Right hindlimb (tissue), 1 donor: ENCODE measurements at places on chromosomes 16 and 17.

- DNase-seq = peak; percentile 65
Measured at GRCh38 chr16:70730031-70730430, 44.2 kb upstream of the MTSS2 start.

GRCh38 chr16:85789773-85790172 is 9.6 kb downstream of the EMC8 start:
- no peak for DNase-seq

GRCh38 chr17:14019186-14019956 is 49.9 kb upstream of the COX10 start:
- no peak for DNase-seq

GRCh38 chr16:58196898-58197313 is 1.0 kb downstream of the CSNK2A2 start:
- DNase-seq = no peak

DNA sequence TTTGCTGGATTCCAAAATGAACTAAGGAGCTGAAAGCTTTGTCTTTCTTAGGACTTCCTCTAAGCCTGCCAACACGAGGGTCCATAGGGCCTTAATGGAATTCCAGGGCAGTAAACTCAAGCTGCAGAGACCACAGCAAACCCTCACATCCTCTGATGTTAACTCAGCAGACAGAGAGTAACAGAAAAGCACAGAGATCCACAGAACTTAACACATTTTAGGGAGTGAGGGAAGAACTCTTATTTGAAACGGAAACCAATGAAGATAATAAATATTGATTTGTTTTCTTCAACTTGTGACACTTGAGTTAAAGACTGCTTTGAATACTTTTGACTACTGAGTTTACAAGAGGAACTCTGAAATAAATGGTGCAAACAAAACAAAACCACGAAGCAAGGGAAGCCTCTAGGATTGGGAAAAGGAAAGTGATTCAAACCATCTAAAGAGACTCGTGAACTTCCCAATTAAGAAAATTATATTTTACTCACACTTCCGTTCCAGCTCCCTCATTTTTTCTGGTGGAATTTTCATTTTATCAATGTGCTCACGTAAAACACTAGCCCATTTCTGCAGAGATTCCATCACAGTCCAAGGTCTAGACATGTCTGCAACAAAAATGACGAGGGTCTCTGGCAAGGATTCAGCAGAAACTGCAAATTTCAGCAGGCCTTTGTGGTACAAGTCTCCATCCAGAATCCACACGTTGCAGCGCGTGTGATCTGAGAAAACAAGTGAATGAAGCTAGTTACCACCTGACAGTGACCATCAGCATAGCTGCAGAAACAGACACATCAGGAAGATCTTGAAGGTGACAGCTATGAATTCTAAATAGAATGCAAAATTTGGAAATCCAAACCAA is 9.2 kb downstream of the DYNC1LI2 start:
- peak; percentile 71 for DNase-seq

DNA sequence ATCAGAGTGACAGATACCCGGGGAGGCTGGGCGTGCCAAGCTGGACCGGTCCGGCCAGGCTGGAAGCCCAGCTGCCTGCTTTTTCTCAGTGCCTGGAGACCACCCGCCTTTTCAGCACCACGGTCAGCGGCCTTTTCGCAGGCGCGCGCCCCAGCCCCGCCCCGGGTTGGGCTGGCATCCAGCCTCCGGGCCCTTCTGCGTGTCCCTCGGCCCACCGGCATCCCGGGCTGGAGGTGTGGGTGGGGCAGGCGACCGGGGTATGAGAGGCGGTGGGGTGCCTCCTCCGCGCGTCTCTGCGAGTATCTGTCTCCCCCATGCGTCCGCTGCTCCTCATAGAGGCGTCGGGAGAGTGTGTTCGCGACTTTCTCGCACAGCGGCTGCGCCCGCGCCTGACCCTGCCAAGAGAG is 102.5 kb downstream of the MRM1 start:
- peak; percentile 69 for DNase-seq

DNA sequence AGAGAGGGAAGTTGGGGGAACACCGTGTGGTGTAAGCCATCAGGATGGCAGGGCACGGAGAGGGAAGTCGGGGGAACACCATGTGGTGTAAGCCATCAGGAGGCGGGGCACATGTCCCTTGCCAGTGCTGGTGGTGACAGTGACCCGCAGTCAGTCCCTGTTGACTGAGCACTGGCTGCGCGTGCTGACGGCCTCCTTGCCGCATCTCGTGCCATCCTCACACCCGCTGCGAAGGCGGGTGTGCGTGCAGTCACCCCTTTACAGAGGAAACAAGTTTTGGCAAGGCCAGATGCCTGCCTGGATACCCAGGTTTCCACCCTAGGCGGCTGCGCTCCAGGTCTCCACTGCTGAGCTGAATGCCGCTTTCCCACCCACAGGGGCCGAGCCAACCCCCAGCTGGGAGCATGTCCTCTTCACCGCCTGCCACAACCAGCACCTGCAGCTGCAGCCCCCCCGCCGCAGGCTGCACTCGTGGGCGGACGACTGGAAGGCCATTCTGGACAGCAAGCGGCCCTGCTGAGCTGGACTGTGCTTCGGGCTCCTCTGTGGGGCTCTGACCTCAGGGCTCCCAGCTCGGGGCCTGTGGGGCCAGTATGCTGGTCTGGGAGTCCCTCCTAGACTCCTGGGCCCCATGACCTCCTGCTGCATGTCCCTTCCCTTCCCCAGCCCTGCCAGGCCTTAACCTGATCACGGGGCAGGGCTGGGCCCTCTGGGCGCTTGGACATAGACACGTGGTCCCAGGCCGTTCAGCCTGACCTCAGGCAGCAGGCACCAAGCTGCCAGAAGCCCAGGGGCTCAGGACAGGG is 43.5 kb downstream of the NT5M start:
- DNase-seq = peak; percentile 19

GRCh38 chr16:57084257-57084770 is 8.1 kb upstream of the CPNE2 start:
- DNase-seq = peak; percentile 77

GRCh38 chr17:81651692-81652091 is 4.7 kb downstream of the PDE6G start:
- no peak for DNase-seq

GRCh38 chr16:7755347-7755882 is 422.8 kb downstream of the RBFOX1 start:
- no peak for DNase-seq

- peak; percentile 55 for DNase-seq
Measured at GRCh38 chr17:27247071-27247957, 46.6 kb upstream of the WSB1 start.

- DNase-seq = no peak
Measured at GRCh38 chr17:77410470-77410869, 269.7 kb downstream of the SEC14L1 start.

- no peak for DNase-seq
Measured at GRCh38 chr16:27764869-27765675, 215.1 kb downstream of the KATNIP start.

DNA sequence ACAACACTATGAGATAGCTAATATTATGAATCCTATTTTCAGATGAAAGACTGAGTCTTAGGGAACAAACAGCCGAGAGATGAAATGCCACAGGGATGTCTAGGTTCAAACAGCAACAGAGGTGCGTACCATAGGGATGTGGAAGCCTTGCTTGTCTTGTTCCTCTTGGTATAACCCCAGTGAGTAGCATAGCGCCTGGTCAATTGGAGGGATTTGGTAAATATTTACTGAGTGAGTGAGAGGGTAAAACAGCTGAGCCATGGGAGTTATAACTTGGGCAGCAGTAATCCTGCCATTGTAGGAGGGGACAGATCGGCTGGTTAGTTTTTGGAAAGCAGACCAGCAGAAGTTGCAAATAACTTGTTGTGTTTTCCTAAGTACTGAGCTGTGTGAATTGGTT is 80.2 kb downstream of the WWOX start:
- no peak for DNase-seq

- no peak for DNase-seq
Measured at GRCh38 chr16:12474806-12475410, 328.8 kb downstream of the CPPED1 start.

DNA sequence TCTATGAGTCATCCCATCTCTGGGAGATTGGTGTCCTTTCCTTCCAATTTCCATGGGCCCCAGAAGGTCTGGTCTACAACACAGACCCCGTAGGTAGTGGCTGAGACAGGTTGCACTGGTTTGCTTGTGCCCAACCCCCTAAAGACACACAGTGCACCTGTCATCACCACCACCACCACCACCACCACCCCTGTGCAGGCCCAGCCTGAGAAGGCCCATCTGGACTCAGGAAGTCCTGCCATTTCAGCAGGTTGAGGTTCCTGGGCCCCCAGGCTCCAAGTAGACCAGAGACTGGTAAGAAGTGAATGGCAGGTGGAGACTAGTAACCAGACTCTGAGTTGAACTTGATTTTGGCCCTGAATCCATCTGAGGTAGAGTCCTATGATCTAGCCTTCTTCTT is 25.9 kb upstream of the PHB1 start:
- no peak for DNase-seq

DNA sequence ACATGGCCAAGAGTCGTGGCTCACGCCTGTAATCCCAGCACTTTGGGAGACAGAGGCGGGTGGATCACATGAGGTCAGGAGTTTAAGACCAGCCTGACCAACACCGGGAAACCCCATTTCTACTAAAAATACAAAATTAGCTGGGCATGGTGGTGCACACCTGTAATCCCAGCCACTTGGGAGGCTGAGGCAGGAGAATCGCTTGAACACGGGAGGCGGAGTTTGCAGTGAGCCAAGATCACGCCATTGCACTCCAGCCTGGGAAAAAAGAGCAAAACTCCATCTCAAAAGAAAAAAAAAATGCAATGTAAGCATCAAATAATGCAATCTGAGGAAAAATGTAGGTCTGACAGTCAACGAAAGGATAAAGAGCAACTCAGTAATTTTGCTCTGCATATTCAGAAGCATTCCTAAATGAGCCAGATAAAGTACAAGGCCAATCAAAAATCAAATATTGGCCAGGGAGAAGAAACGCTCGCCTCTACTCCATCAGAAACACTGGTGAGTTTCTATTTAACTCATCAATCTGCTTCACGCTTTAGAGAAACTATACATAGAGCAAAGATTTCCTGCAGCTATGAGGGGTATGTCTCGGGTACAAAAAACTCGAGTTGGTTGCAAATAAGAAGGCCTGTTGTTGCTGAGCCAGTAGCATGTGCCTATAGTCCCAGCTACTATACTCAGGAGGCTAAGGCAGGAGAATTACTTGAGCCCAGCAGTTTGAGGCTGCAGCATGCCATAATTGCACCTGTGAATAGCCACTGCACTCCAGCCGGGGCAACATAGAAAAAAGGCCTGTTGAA is 3.7 kb downstream of the TXNDC11 start:
- no peak for DNase-seq

GRCh38 chr17:38942696-38943334 is 17.4 kb downstream of the LASP1NB start:
- no peak for DNase-seq

- peak; percentile 59 for DNase-seq
Measured at GRCh38 chr17:19249681-19250080, 12.5 kb downstream of the EPN2 start.

GRCh38 chr17:50190293-50190602 is 11.2 kb downstream of the COL1A1 start:
- no peak for DNase-seq

GRCh38 chr16:28531777-28532744 is 6.7 kb downstream of the NUPR1 start:
- peak; percentile 61 for DNase-seq

DNA sequence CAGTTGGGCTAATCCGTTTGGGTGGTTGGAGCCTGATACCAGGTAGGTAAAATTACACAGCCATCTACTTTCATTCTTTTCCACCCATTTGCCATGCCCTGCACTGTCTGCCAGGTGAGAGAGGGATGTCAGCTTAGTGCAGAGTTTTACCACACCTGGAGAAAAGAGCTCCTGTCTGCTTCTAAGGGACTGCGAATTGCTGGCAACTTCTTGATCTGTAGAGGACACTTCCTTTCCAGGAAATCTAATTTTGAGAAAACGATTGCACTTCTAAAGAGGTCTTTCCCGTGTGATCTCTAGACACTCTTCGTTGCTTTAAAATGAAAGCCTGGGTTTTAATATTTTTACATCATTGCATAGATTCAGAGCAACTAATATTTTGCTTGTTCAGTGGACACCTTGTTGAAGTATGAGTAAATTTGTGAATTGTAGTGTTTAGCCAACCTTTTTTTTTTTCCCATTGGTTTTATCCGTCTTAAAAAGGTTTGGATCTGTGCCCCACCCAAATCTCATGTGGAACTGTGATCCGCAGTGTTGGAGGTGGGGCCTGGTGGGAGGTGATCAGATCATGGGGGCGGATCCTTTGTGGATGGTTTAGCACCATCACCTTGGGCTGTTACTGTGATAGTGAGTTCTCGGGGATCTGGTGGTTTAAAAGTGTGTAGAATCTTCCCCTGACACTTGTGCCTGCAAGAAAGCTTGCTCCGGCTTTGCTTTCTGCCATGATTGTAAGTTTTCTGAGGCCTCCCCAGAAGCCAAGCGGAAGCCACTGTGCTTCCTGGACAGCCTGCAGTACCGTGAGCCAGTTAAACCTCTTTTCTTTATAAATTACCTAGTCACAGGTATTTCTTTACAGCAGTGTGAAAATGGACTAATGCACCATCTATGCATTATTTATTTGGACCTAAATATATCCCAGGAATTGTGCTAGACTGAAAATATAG is 104.6 kb downstream of the PRKCA start:
- no peak for DNase-seq

DNA sequence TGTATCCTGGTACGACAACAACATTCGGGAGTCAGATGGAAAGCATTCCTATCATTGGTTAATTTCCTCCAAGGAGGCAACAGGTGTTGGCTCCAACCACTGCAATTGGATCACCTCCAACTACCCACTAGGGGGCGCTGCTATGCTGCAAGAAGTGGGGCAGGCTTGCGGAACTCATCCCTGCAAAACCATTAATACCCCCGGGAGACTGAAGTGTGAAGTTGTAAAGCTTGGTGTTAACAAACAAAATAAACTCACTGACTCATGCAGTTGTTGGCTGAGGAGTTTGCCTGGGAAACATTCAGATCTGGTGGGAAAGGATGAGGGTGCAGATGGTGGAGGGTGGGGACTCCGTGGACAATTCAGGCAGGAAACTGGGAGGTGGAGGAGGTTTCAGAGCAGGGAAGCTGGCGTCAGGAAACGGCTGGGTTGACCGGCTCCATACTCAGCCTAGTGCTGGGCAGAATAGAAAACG is 84.9 kb downstream of the HS3ST2 start:
- peak; percentile 53 for DNase-seq

DNA sequence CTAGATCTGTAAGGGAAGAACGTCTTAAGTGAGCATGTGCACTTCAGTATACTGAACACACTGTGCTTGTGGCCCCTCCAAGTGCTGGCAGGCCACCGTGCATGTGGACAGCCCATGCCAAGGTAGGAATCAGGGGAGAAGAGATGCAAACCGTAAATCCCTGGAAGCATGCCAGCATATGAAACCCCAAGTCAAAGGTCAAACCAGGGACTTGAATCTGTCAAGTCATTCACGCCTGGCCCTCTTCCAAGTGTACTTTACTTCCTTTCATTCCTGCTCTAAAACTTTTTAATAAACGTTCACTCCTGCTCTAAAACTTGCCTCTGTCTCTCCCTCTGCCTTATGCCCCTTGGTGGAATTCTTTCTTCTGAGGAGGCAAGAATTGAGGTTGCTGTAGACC is 2.8 kb upstream of the ATXN2L start:
- DNase-seq = no peak

GRCh38 chr17:55441544-55441943 is 19.9 kb upstream of the MMD start:
- no peak for DNase-seq

- DNase-seq = peak; percentile 36
Measured at GRCh38 chr16:9499941-9500593, 408.6 kb downstream of the HAPSTR1 start.

- no peak for DNase-seq
Measured at GRCh38 chr17:14454746-14455145, 153.9 kb downstream of the HS3ST3B1 start.
